Activated CD4-positive, alpha-beta T cell treated with anti-CD3 and anti-CD28 coated beads, Interleukin-10, Interleukin-2, amounts not matched to agents 100 ng/mL and 50 ng/mL, durations not matched to agents 16 hours and 8 hours (primary cell): ENCODE measurements at places on chromosomes 7 and 10.

DNA sequence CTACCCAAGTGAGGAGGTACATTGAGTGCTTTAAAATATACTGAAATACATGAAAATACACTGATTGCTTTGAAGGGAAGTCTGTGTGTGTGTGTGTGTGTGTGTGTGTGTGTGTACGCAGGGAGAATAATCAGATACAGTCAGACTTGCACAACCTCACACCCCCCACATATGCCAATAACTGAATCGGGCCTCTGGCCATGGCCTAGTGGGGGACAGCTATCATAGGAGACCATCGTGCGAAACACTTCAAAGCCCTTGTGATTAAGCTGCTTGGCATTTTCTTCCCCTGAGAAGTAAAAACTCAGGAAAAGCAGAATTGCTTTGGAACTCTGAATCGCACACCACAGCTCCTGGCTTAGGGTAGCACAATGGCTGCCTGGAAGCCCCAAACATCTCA lies 135.1 kb downstream of the C10orf105 start:
- no peak for DNase-seq

- peak; percentile 91 for DNase-seq
Observed at GRCh38 chr10:3948843-3949242, 163.8 kb upstream of the KLF6 start.

DNA sequence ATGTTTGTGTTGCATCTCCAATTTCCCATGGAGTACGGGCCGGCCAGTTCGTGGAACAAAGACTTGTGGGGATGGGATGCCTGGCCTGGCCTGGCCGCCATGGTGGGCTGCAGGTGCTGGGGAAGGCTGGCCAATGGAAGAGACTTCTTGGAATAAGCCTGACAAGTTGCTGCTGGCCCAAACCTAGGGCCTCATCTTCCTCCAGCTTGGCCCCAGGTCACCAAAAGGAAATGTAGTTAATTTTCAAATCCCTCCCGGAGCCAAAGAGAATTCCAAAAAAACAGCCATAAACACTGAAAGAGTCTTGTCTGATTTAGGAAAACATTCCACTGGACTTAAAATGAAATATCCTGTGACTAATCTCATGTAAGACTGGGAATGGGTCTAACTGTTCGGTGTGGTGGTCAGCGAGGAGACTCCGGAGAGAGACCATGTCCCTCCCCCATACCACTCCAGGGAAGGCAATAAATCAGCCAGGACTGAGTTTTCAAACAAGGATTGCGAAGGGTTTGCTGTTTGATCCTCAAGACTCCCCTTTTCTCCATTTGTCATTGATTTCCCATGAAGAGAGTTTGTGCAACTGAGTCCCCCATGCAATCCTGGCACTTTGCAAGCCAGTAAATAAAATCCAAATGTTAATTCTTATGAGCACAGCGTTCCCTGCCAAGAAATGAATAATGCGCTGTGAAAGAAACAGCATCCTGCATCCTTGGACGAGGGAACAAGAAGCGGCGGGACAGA lies 128.7 kb upstream of the HABP2 start:
- no peak for DNase-seq

DNA sequence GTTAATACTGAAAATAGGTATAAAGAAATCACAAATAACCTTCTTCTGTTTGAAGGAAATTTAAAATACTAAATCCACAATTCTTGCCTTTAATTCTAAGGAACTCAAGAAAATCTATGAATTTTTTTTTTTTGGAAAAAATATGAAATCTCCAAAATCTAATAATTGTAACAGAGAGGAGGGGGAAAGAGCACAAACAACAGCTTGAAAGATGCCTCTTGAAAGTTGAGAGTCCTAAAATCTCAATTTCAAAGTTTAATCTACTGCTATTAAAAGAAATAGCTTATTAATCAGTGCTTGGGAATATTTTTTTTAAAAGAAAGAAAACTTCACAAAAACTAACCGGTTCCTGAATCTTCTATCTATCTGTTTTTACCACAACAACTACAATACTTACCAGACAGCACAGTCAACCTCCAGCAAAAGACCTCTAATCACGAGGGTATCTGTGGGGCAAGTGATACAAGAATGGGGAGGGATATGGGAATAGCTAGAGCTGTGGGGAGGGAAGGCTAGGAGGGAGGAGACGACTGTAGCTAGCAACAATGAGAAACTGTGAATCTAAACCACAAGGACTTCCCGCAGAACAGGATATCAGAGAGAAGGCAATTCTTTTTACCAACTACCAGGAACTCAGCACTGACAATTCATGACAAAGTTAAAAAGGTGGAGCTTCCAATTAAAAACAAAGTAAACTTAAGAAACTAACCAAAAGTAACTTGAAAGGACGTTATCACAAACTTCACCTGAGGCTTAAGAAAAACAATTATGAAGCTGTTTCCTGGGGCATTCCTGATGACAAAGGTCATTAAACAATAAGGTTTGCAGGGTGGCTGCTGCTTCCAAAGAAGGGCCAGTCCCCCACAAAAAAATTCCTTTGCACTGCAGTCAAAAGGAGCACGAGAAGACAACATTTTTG lies at the start of gene USP54:
Gene USP54 (minus strand): TSS at position 462 of the 919 bp plus-strand sequence. CDS start 15,684 bp downstream, outside the sequence.
- peak; percentile 37 for DNase-seq

DNA sequence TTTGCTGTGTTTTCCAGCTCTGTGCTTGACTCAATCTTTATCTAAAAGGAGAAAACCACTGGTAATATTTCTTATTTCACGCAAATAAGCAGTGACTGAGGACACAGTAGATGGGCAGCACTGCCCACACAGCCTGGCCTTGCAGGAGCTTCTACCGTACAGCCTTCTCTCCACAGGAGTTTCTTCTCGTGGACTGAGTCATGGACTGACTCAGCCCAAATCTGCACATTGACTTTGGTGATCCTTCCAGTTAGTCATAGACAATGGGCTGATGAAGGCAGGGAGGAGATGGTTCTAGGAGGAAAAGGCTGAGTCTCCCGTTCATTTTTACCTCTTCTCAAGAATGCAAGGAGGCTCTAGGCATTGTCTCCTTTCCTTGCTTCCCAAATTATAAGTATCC lies 200.7 kb downstream of the RAPGEF5 start:
- DNase-seq, result peak; percentile 11

DNA sequence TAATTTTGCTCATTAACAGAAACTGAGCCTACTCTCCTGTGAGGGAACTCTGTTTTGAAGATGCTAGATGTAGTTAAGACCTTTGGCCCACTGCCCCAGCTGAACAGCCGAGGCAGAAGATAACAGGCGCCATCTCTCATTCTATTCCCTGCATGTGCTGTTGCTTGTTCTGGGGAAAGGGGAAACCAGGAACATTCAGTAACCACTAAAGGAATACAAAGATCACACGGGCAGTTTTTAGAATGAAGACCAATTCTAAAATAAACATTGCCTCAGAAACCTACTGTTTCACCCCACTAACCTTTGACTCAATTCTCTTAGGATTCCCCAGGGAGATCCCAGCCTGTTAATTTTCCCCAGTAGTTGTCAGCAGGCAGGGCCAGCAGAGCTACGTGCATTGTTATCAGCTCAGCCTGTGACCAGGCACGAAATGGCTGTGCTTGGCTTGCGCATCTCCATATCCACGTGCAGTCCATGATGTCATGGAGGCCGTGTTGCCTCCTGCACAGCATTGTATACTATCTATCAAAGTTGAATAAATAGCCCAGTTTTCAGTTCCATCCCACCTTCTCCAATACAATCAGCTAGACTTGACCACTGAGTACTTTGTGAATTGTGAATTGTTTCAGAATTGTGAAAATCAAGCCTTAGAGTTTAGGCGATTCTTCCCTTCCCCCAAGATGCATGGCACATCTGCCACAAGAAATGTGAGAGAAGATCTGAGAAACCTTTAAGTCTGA lies 36.0 kb downstream of the ANK3 start:
- no peak for DNase-seq

DNA sequence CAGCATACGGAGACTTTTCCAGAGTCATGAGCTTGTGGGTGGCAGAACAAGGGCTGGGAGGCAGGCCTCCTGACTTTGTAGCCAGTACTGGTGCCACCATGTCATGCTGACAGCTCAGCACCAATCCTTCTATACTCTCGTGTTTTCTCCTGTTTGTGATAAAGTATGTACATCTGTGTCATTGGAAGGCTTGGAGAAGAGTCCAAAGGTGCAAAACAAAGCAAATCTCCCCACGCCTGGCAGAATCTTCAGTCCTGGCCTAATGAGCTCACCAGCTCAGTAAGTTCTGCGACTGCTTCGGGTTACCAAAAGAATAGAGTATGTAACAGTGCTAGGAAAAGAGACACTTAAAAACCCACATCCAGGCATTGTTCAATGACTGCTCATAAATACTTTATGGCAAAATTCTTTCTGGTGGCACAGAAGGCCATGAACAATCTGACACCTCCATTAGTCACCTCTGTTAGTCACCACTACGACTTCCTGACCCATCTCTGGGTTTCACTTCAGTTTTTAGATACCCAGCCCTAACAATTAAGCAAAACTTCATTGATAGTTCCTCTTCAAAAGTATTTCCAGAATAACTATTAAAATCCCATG lies 24.5 kb downstream of the STEAP1 start:
- DNase-seq, result peak; percentile 75

- DNase-seq, result no peak
Observed at GRCh38 chr10:76033457-76034196, 602.2 kb downstream of the LRMDA start.
